ENCODE measurements at places on chromosomes 5 and 9. TPM values are rescaled to one million over a fixed set of nuclear protein-coding genes. Genes with fewer than 3 reads are reported as not detected.

POLR3G gene
- total RNA-seq, result 25.7 TPM

SLC4A9 gene
- total RNA-seq, result not detected

PTGR1 gene
- 1.3 TPM for total RNA-seq

ZFP37 gene
- total RNA-seq, result 2.5 TPM

GMCL2 gene
- total RNA-seq, result not detected

DNA sequence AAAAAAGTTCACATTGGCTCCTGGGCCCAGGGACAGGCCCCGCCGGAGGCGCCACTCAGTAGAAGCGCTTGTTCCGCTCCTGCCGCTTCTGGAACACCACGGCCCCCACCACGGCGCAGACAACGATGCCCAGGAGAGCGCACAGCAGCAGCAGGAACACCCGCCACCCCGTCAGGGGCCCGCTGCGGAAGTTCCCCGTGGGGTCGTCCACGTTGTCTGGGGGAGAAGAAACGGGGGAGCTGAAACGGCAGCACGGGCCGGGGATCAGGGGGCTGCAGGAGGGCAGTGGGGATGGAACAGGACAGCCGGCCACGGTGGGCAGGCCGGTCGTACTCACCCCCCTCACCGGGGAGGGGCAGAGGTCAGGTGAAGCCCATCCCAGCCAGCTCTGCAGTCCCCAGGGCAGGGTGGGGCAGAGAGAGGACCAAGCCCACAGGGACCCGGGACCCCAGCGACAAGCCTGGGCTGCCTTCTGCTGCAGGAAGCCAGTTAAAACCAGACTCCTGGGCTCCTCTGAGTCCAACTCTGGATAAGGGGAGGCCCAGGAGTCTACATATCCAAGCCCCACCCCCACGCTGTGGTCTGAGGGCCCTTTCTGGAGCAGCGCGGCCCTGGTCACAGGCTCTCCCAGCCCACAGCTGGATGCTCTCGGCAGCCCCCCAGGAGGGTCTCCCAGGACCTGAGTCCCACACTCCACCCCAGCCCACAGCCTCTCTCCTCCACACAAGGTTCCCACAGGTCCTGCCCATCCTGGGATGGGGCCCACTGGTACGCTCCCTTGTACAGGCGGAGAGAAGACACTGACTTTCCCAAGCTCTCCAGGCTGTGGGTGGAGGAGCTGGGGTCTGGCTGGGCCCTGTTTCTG is 19.2 kb downstream of the LMAN2 start:
- H3K4me1 ChIP-seq, result peaks cover 9% of the 10 kb centered on the region
- H3K27ac ChIP-seq, result peak overlapping the region; percentile 56
- peaks cover 19% of the 10 kb centered on the region for H3K36me3 ChIP-seq
- no peaks in the 10 kb centered on the region for H3K27me3 ChIP-seq

DNA sequence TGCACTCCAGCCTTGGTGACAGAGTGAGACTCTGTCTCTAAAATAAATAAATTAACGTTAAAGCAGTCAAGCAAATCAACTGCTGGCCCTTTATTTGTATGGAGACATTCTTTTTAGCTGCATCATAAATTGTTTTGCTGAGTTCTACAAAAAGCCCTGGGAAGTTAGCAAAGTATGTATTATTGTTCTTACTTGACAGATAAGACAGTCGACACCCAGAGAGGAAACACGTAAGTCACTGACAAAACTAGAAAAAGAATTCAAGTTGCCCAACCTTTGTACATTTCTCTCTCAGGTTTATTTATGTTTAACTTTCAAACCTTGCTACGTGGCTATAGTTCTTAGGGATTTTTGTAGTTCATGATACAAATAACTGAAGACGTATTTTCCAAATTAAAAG is 40.4 kb upstream of the MACIR start:
- no peak overlapping the region for H3K4me3 ChIP-seq
- no peaks in the 10 kb centered on the region for H3K27me3 ChIP-seq
- H3K4me1 ChIP-seq, result peaks cover 5% of the 10 kb centered on the region
- no peak overlapping the region for H3K27ac ChIP-seq
- no peak for DNase-seq

- no peak overlapping the region for H3K4me3 ChIP-seq
- no peak overlapping the region for H3K27ac ChIP-seq
- no peaks in the 10 kb centered on the region for H3K4me1 ChIP-seq
- no peaks in the 10 kb centered on the region for H3K27me3 ChIP-seq
- DNase-seq, result no peak
Observed at GRCh38 chr9:123472862-123473614, 117.0 kb downstream of the CRB2 start.

- no peaks in the 10 kb centered on the region for H3K36me3 ChIP-seq
- H3K27ac ChIP-seq, result no peak overlapping the region
- no peak overlapping the region for H3K4me3 ChIP-seq
- H3K4me1 ChIP-seq, result peaks cover 15% of the 10 kb centered on the region
- DNase-seq, result no peak
Observed at GRCh38 chr5:103243665-103244064, 14.9 kb upstream of the MACIR start.

DNA sequence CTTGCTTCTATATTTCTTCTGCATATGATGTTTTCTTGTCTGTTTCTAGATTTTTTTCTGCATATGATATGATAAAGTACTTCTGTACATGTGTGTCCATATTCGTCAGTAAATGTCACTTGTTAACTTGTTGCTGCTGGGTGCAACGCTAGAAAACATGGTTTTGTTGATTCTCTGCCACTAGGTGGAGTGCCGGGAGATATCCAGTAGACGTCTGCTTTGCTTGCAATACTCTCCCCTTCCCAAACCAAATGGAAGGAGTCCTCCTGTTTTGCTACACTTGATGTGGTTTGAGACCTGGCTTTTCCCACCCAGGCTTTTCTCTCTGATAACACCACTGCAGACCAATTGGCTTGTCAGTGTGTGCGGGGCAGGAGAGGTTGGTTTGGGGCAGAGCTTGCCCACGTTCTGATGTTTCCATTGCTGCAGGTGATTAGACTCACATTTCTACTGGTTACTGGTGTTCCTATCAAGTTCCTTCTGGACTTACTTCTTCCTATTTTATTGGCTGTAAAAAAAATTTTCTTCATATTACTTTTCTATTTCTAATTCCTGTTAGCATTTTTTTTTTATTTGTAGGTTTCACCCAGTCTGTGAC is 900.0 kb upstream of the CDH10 start:
- H3K4me1 ChIP-seq, result no peaks in the 10 kb centered on the region
- H3K36me3 ChIP-seq, result no peaks in the 10 kb centered on the region
- H3K4me3 ChIP-seq, result no peak overlapping the region
- DNase-seq, result no peak
- no peaks in the 10 kb centered on the region for H3K27me3 ChIP-seq

- H3K4me3 ChIP-seq, result no peak overlapping the region
- H3K27ac ChIP-seq, result no peak overlapping the region
- peaks cover 3% of the 10 kb centered on the region for H3K27me3 ChIP-seq
- DNase-seq, result no peak
- peaks cover 2% of the 10 kb centered on the region for H3K36me3 ChIP-seq
Observed at GRCh38 chr5:68139611-68140441, 75.7 kb upstream of the PIK3R1 start.

DNA sequence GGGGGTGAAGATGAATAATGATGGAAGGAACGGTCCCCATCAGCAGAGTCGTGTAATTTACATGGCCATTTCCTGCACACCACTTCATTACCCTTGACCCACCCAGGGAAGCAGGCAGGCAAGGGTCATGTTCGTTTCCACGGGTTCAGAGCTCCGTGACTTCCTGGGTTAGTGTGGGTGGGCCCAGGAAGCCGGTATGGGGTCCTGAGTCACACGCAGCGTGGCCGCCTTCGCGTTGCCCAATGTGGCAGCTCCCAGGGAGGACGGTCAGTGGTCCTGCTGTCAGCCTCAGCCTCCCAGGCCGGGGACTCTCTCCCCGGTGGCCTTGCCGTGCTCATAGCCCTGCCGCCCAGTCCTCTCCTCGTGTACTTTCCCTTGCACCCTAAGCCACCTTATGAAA is 5.1 kb upstream of the TERT start:
- no peak overlapping the region for H3K27ac ChIP-seq
- H3K27me3 ChIP-seq, result no peaks in the 10 kb centered on the region
- no peak overlapping the region for H3K4me3 ChIP-seq
- no peaks in the 10 kb centered on the region for H3K36me3 ChIP-seq

- H3K27ac ChIP-seq, result no peak overlapping the region
- no peaks in the 10 kb centered on the region for H3K36me3 ChIP-seq
- H3K4me1 ChIP-seq, result no peaks in the 10 kb centered on the region
- no peak overlapping the region for H3K4me3 ChIP-seq
- H3K27me3 ChIP-seq, result no peaks in the 10 kb centered on the region
- no peak for DNase-seq
Observed at GRCh38 chr9:18124760-18125159, 349.2 kb upstream of the ADAMTSL1 start.

- no peak for DNase-seq
- no peaks in the 10 kb centered on the region for H3K4me1 ChIP-seq
- H3K27me3 ChIP-seq, result no peaks in the 10 kb centered on the region
Observed at GRCh38 chr5:31477516-31477915, 54.4 kb downstream of the DROSHA start.

GRCh38 chr9:112654282-112654681 is 63.6 kb downstream of the INIP start:
- H3K27me3 ChIP-seq, result no peaks in the 10 kb centered on the region
- no peaks in the 10 kb centered on the region for H3K4me1 ChIP-seq
- peaks cover 10% of the 10 kb centered on the region for H3K36me3 ChIP-seq
- no peak overlapping the region for H3K4me3 ChIP-seq

DNA sequence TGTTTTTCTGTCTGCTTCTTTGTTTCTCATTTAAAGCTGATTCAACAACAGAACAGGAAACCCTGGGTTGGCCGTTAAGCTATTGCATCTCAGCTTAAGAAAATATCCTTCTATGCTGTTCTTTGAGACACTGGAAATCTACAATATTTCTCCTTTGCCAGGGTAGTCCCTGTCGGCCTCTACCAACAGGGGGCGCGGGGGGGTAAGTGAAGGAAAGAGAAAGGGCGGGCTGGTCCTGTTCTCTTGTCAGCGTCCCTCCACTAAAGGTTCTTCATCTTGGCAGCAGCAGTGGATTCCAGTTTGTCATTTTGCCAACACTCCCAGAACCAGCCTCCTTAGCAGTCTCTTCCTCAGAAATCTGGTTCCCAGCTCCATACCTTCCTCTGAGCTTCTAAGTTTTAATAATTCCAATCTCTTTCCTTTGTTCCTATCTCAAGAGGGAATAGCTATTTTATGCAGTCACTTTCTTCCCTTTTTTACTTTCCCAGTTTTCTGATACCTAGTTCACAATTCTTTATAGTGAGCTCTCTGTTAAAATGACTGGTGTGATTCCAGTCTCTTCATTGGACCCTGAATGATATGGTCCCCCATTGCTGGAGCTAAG is 222.3 kb downstream of the GLIS3 start:
- no peaks in the 10 kb centered on the region for H3K4me1 ChIP-seq
- peak; percentile 46 for DNase-seq
- no peak overlapping the region for H3K27ac ChIP-seq

DNA sequence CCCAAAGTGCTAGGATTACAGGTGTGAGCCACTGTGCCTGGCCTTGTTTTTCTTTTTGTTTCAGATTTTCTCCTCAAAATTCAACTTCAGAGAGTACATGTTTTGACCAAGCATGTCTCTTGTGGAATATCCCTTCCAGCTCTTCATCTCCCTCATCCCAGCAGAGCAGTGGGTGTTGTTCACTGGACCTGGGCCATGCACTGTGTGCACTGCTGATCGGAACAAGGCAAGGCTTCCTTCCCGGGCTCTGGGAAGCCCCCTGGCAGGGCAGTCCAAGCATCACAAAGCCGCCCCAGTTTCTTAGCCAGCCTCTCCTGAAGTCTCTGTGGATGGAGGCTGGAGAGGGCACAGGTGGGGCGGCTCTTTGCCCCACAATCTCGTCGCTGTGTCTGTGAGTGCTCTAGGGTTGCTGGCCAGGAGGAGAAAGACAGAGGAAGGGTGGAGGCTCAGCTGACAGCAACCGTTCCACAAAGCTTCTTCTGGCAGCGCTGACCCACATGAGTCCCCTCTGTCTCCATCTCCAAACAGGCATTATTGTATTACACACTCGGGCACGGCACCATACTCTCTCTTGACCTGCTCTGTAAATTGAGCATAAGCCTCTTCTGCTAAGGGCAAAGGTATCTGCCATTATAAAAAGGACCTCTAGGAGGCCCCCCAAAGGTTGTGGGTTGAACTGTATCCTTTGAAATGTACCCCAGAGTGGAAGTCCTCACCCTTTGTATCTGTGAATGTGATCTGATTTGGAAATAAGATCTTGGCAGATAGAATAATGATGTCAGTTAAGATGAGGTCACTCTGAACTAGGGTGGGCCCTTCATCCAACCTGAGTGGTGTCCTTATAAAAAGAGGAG is 89.6 kb downstream of the TARS1 start:
- no peak for DNase-seq
- H3K4me1 ChIP-seq, result no peaks in the 10 kb centered on the region
- no peak overlapping the region for H3K4me3 ChIP-seq

DNA sequence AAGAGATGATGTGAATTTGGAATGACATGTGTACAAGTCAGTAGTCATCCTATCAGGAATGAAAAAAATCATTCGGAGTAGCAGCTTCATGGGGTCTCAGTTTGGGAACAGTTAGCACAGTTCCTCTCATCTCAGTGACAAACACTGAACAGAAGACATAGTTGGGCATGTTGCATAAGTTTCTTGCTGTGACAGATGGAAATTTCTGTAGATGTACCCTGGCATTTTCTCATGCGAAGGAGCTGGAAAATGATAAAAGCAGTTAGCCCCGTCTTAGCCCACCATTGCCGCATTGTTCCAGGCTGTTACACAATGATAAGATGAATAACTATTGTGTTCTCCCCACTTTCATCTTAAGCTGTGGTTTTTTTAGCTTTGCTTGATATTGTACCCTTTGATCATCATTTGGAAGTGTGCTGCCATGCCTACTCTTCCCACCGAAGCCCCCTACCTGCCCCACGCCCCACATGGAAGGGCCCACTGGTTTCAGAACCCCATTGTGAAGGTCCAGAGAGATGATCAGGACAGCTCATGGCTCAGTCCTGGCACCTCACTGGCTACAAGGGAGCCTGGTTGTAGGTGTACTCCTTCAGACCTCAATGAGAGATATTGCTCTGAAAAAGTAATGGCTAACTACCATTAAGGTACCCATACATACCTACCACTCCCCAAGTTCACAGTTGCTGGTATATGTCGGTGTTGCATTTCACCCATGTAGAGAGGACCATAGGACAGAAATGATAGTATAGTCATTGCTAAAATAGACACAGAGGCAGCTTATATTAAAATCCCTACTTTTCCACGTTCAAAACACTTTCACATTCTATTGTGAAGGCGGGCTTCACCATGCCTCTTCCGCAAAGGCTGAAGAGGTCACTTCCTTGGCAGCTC is 38.8 kb downstream of the SFXN1 start:
- H3K27me3 ChIP-seq, result no peaks in the 10 kb centered on the region
- peak overlapping the region; percentile 100 for H3K27ac ChIP-seq
- DNase-seq, result peak; percentile 56
- peaks cover 82% of the 10 kb centered on the region for H3K4me1 ChIP-seq
- H3K36me3 ChIP-seq, result peaks cover 91% of the 10 kb centered on the region

GRCh38 chr9:118459913-118460312 is 755.7 kb downstream of the TLR4 start:
- no peak overlapping the region for H3K27ac ChIP-seq
- no peaks in the 10 kb centered on the region for H3K27me3 ChIP-seq
- DNase-seq, result no peak
- H3K36me3 ChIP-seq, result no peaks in the 10 kb centered on the region
- H3K4me3 ChIP-seq, result no peak overlapping the region
- H3K4me1 ChIP-seq, result no peaks in the 10 kb centered on the region
